ENCODE measurements at places on chromosomes 16 and 17.

- DNase-seq: no peak
Observed at GRCh38 chr17:64742326-64742725, 80.2 kb upstream of the SMURF2 start.

DNA sequence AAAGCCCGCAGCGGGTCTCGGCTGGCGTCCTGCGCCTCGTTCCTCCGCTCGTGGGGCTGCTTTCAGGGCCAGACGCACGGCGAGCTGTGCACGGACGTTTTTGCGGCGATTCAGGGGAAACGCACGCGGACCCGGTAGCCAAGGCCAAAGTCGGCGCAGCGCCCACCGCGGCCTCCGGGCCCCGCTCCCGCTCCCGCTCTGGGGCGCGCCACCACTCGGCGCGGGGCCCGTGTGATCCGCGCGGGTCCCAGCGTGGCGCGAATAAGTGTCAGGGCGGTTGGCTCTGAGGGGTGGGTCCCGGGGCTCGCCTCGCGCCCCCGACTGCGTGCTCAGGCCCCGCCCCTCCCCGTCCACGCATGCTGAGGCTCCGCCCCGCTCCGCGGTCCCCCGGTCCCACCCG, 694 bp upstream of the TBCD start:
- no peak for DNase-seq

- no peak for DNase-seq
Observed at GRCh38 chr17:38317081-38317480, 20.1 kb downstream of the MRPL45 start.

DNA sequence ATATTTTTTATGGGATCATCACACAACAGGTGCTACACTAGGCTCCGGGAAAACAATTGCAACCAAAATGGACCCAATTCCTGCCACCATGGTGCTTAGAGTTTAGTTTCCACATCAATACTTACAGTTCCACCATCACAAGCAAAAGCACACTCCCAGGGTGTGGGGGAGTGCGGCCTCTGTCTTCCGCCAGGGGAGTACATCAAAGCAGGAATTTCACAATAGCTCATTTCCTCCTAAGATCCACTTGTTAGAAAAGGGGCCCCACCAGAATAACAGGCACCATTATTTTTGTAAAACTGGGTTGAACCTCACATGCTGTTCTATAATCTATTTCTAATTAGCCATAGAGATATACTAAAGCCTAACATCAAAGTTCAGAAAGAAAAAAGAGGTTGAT, 44.3 kb upstream of the PSMD7 start:
- DNase-seq: no peak

DNA sequence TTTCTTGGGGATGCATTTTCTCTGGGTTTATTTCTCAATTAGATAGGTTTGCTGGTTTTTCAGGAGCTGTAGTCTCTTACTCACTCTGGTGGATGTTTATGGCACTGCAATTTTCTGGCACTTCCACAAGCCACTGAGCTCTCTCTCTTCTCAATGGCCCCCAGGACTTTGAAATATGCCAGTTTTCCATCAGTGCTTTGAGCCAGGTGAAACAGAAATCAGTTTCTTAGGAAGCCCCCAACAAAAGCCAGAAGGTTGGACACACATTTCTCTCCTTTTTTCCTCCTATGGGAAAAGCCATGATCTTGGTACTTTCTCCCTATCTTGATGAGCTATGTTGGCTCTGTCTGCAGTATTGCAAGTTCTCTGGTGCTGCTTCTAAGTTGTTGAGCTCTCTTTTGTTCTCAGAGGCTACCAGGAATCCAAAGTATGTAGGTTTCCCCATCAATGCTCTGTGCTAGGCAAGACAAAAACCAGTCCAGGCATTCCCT, 90.7 kb upstream of the SMIM36 start:
- DNase-seq: peak; percentile 60

GRCh38 chr17:82412535-82413520, 5.3 kb upstream of the HEXD start:
- no peak for DNase-seq

DNA sequence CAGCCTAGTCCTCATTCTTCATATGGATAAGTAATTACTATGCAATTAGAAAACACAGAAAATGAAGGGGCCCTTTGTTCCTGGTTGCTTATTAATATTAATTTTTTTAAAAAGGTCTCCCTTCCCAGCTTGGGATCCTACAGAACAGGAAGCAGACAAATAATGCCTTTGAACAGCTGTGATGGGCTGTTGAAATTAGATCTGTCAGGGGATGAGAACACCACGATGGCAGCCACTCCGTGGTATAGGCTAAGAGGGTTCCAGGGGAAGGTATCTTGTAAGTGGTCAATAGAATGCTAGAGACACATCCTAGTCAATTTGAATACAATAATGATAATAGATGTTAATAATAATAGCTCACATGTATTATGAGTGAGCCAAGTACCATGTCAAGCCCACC, 83.1 kb downstream of the CCDC182 start:
- DNase-seq: no peak

DNA sequence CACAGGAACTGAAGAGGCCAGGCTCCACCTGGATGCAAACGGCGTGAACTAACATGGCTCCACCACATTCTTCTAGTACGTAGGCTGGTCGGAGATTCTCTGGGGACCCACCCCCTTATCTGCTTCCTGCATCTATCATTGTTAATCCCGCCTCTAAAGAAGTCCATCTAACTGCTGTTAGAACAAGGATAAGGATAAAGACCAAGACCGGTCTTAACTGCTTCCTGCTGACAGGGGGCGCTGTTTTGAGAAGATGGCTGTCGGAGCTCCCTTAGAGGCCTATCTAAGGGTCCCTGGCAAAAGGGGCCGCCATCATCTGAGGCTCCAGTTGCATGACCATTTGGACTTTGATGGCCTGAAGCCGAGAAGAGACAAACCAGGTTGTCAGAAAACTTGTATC, 25.8 kb upstream of the TNFSF12 start:
- DNase-seq: peak; percentile 57

Data from suppressor macrophage treated with lipopolysaccharide for 4 hours (primary cell).